ENCODE measurements at places on chromosomes 2 and 18.

DNA sequence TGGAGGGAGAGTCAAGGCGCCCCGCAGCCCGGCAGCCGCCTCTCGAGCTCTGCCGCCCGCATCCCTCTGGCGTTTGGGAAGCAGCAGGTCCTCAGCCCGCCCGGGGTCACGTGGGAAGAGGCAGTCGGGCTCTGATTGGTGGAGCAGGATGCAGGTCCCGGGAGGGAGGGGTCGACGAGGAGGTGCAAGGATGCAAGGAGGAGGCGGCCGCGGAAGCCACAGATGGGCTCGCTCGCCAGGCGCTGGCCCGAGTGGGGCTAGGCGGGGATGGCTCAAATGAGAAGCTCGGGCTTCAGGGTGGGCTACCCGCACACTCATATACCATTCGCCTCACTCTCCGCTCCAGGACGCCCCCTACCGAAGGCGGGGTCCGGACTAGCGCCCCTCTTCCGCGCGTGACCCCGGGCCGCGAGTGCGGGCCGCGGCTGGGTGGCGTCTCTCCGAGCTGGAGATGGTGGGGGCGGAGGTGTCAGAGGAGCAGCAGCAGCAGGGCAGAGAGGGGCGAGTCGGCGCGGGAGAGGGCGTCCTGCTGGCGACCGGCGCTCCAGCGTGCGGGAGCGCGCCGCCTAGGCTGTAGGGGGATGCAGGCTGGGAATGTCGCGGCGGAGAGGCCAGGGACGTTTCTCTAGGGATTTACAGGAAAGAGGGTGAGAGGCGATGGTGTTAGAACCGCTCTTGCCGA, at the start of gene TMEFF2:
TMEFF2 (minus strand) TSS at position 68 of the 682 bp plus-strand sequence. CDS start 409 bp downstream, outside the sequence.
- DNase-seq = peak; percentile 24

DNA sequence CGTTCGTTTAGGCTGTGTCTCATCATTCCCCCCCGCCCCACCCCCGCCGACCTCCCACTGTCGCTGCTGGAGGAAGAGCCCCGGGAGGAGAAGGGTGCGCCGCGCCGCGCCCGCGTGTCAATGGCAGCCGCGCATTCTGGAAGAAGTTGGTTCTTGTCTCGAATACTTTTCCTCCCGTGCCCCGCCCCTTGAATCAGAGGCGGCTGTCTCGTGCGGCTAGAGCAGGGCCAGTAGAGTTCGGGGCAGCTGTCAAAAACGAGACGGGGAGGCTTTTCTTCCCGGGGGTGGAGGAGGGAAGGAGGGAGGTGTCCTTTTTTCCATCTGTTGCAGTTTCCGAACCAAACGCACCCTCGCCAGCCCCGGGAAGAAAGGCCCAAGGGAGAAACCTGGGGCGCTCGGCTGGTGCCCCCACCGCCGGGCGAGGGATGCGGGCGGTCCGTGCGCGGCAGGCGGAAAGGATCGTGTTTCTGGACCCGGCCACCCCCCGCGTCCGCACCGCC, 410 bp upstream of the TGIF1 start:
- DNase-seq = no peak

DNA sequence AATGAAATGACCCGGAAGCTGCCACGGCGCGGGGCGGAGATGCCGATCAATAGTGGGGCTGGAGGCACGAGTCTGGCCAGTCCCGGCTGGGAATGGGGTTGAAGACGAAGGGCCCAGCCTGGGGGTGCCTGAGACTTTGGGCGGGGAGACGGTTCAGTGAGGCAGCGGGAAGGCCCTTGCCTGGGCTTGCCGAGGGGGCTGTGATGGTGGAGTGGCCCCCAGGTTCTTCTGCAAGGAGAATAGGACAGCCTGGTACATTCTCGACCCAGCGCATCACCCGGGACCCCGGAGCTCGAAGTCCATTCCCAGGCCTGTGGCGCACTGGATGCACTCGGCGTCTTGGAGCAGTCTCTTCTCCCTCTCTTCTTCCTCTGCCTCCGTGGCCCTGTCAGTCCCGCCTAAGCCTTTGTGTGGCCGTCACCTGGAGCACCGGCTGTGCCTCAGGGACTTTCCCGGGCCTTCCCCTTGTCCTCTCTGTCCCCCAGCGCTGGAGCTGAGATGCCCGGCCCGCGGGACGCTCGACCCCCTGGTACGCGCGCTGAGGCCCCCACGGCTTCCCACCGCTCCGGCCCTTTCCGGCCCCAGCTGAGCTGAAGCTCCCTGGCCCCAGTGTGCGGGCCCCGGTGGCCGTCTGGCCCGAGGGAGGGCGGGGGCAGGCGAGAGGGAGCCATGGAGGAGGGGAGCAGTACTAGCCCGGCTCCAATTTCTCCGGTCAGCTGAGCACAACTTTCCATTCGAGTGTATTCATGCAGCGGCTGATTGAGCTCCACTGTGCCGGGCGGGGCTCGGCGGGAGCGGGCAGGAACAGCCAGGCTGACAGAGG, 8.0 kb downstream of the SIX3 start:
- DNase-seq = no peak

GRCh38 chr2:74834792-74835755, 1.1 kb downstream of the HK2 start:
- DNase-seq = peak; percentile 24

DNA sequence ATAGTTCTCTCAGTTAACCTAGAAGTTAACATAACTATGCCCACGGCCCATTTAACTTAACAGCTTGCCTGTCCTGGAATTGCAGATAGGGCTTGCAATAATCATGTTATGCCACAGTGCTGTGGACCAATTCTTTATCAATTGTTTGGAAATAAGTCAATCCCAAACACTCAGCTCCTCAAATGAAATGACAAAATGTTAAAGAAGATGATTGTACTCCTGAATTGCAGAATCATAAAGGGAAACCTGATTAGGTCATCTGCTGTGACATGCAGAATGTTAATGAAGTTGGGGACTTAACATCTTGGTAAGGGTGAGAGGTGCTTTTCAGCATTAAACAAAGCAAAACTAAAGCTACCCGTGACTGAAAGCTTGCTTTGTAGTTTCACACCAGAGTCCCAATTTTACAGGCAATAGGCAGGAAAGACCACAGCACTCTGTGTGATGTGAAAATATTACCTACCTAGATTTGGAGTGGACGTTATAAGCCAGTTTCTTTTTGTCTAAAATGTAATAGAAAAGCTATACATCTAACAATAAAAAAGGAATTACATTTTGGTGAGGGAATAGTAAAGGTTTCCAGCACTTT, 364.0 kb downstream of the GPD2 start:
- no peak for DNase-seq

GRCh38 chr18:62369129-62369644, 44.1 kb downstream of the TNFRSF11A start:
- DNase-seq = no peak

DNA sequence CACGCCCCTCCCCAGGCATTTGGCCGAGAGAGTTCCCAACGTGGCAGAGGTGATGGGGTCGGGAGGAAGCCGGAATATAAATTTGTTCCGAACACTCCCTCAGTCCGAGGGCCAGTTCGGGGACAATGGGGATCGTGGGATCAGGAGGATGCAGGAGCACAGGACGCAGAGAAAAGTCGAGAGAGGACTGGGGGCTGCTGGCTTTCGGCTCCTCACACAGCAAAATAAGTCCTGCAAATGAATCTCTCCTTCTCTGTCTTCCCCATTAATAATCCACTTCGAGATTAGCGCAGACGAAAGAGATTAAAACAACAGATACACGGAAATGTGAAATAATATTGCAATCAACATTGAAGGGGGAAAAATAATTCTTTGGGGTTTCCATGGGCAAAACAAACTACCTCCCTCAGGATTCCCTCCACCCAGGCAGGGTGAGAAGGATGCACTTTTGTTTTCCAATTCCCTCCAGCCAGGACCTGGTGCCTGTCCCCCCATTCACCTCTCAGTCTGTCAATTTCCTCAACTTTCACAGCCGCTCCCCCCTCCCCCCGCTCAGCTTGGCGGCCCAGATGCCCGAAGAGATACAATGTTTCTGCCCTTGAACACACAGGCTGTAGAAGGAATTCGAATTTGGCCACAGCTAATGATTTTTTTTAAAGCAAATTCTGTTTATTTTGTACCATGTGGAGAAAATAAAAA, 3.1 kb upstream of the ZEB2 start:
- no peak for DNase-seq

GRCh38 chr2:8328217-8328616, 353.6 kb upstream of the ID2 start:
- DNase-seq = no peak

- no peak for DNase-seq
These were observed 6.3 kb downstream of the LOXHD1 start for GRCh38 chr18:46650681-46651080.

- DNase-seq = no peak
These were observed 103.6 kb upstream of the TMEM200C start for GRCh38 chr18:5998907-5999306.

- DNase-seq = peak; percentile 36
These were observed 37.4 kb downstream of the ACTR2 start for GRCh38 chr2:65264821-65265670.

GRCh38 chr2:241940329-241940728, 70.8 kb downstream of the RTP5 start:
- DNase-seq = no peak

DNA sequence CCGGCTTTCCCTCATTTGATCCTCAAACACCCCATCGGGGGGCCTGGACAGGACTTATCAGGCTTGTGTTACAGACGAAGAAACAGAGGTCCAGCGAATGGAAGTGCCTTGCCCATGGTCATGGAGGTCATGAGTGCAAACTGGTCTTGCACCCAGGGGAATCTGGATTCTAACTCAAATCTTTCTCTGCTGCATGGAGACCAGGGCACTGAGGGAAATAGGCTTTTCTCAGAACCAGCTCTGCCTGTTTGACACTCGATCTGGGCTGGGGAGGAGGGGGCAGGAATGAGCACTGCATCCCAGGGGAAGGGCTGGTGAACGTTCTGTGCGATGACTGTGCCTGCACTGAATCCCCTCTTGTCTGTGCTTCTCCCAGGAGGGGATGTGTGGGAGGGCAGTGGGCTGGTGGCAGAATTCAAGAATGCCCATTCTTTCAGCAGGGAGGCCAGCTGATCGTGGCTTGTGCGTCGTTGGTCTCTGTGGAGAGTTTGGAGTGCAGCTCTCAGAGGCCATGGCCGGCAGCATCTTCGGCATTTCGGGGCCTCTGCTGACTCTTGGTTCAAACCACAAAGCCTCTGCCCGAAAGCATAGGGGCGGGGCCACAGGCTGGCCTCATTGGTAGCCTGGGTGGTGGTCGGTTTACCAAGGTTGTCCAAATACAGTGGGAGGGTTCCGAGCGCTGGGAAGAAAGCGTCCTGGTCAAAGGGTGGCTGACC, 171.6 kb downstream of the DDX1 start:
- no peak for DNase-seq

- DNase-seq = no peak
These were observed 101.4 kb downstream of the PTRHD1 start for GRCh38 chr2:24691806-24692205.

- DNase-seq = no peak
These were observed 36.5 kb downstream of the COLEC12 start for GRCh38 chr18:463827-464541.

GRCh38 chr2:128376241-128377041, 57.8 kb upstream of the HS6ST1 start:
- no peak for DNase-seq

DNA sequence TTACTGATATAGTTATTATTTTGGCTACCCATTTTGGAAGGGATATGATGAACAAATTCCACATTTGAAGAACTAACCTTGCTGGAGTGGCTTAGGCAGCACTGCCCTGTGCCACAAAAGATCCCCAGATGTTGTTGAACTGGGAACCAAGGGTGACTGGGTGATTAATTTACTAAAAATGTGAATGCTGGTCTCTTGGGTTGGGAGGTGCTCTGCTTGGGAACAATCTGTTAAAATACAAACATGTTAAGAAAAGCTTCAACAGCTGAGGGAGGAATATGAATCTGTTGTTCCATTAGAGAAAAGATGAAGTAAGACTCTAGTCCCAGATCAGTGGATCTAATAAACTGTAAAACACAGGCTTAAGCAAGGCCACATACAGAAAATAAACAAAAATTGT, 1860.1 kb downstream of the SUCLG1 start:
- DNase-seq = no peak

- DNase-seq = no peak
These were observed 154.4 kb downstream of the PTPRM start for GRCh38 chr18:7721532-7721931.

- no peak for DNase-seq
These were observed 956.4 kb downstream of the CPS1 start for GRCh38 chr2:211512806-211513205.

DNA sequence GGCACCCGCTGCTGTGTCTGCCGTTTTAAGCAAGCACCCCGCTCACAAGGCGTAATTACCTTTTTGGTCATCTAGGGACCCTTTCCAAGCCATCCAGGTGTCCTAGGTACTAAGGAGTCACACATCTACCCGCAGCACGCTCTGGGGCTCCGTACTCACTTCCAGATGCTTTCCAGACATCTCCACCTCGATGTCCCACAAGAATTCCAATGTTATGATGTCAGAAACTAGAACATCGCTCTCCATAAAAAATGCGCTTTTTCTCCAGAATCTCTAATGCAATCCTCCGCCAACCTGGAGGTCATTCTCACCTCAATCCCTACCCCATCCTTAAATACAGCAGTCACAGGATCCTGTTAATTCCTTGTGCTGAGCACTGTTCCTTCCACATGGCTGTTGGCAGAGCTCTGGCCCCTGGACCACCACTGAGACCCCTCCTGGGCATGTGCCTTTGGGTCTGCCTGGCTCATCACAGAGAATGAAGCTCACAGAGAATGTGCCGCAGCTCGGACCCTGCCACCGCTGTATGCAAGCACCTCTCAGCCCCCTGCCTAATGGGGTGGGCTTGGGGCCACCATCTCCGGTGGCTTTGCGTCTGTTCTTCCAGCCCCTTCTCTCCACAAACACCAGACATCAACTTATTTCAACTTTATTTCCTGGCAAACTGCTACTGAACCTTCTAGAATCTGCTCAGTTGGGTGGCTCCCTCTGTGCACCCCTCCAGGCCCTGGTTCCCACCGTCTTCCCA, 4.6 kb upstream of the PXDN start:
- DNase-seq = no peak

DNA sequence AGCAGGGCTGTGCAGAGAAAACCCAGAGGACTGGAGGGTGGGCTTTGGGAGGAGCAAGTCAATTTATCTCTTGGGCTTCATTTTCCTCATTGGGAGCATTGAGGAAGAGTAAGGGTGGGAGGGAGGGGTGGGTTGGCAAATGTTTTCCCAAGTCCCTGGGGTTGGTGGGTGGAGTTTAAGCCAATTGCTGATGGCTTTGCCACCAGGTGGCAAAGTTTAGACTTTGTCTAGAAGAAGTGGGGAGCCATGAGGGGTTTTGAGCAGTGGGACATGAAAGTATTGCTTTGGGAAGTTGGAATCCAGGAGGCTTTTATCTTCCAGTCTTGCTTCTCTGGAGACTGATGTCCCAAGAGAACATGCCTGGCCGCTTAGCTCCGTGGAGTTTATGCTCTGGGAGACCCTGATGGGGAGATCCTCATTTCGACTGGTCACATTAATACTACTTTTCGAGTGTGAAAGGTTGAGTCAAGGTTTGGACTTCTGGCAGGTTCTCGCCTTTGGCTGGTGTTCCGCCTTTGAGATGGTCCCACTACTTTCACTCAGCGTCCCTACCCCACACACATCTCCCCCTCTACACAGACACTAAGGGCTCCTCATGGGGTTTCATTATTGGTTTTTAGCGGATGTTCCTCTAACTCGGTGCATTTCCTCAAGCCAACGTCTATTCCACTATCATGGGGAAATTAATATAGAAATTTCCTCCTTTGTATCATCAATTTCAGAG, 126.7 kb downstream of the PRKCE start:
- no peak for DNase-seq

All from NCI-H774 (cell line).